Mesenchymal stem cell (in vitro differentiated cells and primary cell): ENCODE measurements at places on chromosomes 5 and 9.
A peak's percentile ranks its signal among the peaks of the same experiment; 100 is the strongest.

- DNase-seq: peak; percentile 67
- H3K27ac ChIP-seq: no peak overlapping the region
- H3K4me3 ChIP-seq: no peak overlapping the region
- peaks cover 54% of the 10 kb centered on the region for H3K4me1 ChIP-seq
- H3K36me3 ChIP-seq: no peaks in the 10 kb centered on the region
Measured at GRCh38 chr9:136105398-136106135, 10.5 kb upstream of the NACC2 start.

DNA sequence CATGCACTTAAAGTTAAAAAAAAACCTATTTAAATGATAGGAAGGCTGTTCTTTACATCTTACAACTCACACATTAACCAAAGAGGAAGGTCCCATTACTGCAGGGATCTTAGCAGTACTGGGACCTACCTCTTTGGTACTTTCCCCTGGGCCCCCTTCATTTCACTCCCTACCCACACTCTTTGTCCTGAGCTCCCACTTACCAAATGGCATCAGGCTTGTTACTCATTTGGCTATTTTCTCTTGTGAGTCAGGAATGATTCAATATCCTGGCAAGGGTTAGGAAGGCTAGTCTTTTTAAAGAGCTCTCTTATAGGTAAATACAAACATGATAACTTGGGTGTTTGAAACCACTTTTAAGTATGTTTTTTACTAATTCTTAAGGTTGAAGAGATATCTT, 117.4 kb upstream of the ELL2 start:
- H3K27me3 ChIP-seq: no peaks in the 10 kb centered on the region
- DNase-seq: peak; percentile 91
- H3K36me3 ChIP-seq: no peaks in the 10 kb centered on the region

GRCh38 chr5:2602451-2603271, 148.8 kb downstream of the IRX2 start:
- no peak for DNase-seq
- H3K27me3 ChIP-seq: no peaks in the 10 kb centered on the region
- H3K4me1 ChIP-seq: no peaks in the 10 kb centered on the region
- no peak overlapping the region for H3K27ac ChIP-seq
- H3K36me3 ChIP-seq: no peaks in the 10 kb centered on the region

- H3K4me1 ChIP-seq: peaks cover 4% of the 10 kb centered on the region
- H3K27ac ChIP-seq: peak overlapping the region; percentile 96
- H3K27me3 ChIP-seq: no peaks in the 10 kb centered on the region
- peak; percentile 36 for DNase-seq
- no peaks in the 10 kb centered on the region for H3K36me3 ChIP-seq
Measured at GRCh38 chr5:73638344-73639095, 12.5 kb downstream of the ARHGEF28 start.

DNA sequence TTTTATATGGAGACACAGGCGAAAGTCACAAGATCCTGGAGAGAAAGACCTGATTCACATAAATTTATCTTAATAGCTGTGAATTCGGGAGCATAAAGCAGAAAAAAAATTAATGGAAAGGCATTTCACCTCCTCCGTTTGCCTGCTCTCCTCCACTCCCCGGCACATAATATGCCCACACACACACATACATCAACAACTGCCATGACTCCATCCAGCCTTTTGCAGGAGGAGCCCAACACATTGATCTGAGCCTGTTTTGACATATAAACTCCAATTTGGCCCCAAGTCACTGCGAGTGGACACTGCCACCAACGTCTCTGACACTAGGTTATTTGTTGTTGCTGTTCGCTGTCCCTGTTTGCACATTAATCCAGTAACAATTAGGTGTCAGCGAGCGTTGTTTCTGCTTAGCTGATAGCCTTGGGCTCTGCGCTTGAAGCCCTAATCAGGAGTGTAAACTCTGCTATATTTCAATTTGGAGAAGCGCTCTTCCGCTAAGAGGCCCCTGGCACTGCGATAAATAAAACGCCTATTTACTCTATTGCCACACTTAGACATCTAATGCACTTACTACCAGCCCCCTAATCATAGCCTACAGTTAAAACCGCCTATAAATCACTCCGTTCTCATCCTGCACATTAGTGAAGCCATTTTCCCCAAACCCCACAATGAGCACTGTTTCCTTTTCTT, 195.8 kb upstream of the TBCA start:
- H3K4me3 ChIP-seq: no peak overlapping the region
- H3K4me1 ChIP-seq: peaks cover 7% of the 10 kb centered on the region
- DNase-seq: no peak
- H3K36me3 ChIP-seq: no peaks in the 10 kb centered on the region
- H3K27ac ChIP-seq: no peak overlapping the region
- H3K27me3 ChIP-seq: peaks cover 41% of the 10 kb centered on the region

- no peak overlapping the region for H3K27ac ChIP-seq
- H3K4me3 ChIP-seq: no peak overlapping the region
- H3K27me3 ChIP-seq: peaks cover 55% of the 10 kb centered on the region
- no peaks in the 10 kb centered on the region for H3K4me1 ChIP-seq
- no peak for DNase-seq
Measured at GRCh38 chr9:135295551-135296300, 183.9 kb upstream of the PPP1R26 start.

DNA sequence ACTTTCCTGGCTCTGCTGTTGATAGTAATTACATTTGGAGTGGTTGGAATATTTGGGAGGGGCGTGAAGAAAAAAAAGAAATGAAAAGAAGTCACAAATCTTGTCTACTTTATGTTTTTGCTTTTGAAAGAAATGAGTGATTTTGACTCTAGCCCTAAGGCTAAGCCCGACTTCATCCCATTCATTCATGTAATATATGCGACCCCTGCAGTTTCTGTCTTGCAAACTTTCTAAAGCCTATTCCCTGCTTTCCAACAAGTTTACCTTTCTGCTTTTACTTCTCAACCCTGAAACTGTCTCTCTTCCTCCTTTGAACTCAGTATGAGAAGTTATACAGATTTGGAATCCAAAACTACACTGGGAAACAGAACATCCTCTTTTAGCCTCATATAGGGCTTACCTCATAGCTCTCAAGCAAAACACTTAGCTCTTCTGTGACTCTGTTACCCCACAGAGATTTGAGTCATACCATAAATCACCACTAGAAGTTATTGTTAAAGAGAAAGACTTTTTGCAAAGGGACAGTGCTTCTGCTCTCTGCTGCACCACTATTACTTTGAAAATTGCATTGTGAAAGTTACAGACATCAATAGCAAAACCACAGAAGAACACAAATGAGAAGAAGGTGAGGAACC, 1.6 kb downstream of the CFAP95 start:
- no peaks in the 10 kb centered on the region for H3K36me3 ChIP-seq
- no peak overlapping the region for H3K27ac ChIP-seq
- H3K27me3 ChIP-seq: no peaks in the 10 kb centered on the region
- peak; percentile 79 for DNase-seq
- H3K4me3 ChIP-seq: no peak overlapping the region
- peaks cover 6% of the 10 kb centered on the region for H3K4me1 ChIP-seq

DNA sequence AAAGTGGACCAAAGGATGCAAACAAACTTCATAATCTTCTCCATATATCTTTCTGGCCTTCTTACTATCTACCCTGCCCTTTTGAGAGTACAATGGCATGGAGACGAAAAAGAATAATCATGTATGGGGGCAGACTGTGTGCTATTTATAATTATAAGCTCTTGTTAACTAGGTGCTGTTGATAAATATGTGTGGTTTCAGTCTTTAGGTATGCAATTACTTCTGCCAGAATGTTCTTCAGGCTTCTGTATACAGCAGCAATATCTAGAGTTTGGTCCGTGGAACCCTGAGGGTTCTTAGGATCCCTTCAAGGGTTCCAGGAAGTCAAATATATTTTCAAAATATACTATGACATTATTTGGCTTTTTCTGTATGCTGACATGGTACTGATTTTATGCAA, 20.5 kb upstream of the PRR16 start:
- no peaks in the 10 kb centered on the region for H3K36me3 ChIP-seq
- H3K27ac ChIP-seq: no peak overlapping the region
- no peak for DNase-seq
- no peaks in the 10 kb centered on the region for H3K4me1 ChIP-seq
- no peak overlapping the region for H3K4me3 ChIP-seq

DNA sequence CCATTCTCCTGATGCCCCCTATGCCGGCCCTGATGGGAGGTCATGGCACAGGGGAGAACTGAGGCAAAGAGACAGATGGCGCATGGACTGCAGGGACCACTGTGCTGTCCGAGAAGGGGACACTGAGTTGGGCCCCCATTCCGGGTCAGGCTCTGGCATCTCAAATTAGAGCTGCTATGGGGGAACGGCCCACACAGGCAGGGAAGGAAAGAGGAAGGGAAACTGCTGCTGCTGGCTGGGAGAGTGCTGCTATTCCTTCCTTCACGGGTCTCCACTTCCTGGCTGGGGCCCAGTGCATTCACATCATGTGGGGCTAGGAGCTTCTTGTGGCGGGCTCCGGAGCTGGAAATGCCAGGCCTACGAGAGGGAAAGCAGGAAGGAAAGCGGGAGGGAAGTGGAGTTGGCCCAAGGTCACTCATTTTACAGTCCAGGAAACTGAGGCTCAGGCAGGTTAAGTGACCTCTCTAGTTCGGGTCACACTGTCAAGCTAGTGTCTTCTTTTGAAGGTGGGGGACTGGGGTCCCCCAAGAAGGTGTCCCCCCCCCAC, 1.3 kb upstream of the CARD19 start:
- DNase-seq: peak; percentile 30
- H3K27me3 ChIP-seq: no peaks in the 10 kb centered on the region
- no peak overlapping the region for H3K27ac ChIP-seq
- peak overlapping the region; percentile 80 for H3K4me3 ChIP-seq

GRCh38 chr9:133855802-133856521, 117.8 kb upstream of the SARDH start:
- H3K27me3 ChIP-seq: no peaks in the 10 kb centered on the region
- peak overlapping the region; percentile 59 for H3K27ac ChIP-seq
- peaks cover 42% of the 10 kb centered on the region for H3K4me1 ChIP-seq
- H3K36me3 ChIP-seq: peaks cover 6% of the 10 kb centered on the region
- H3K4me3 ChIP-seq: no peak overlapping the region
- peak; percentile 93 for DNase-seq

GRCh38 chr5:98935206-98935605, 6.4 kb upstream of the CHD1 start:
- no peak for DNase-seq
- H3K36me3 ChIP-seq: peaks cover 19% of the 10 kb centered on the region
- H3K4me1 ChIP-seq: no peaks in the 10 kb centered on the region
- no peaks in the 10 kb centered on the region for H3K27me3 ChIP-seq
